ENCODE measurements at places on chromosomes 12 and 14.
A peak's percentile ranks its signal among the peaks of the same experiment; 100 is the strongest.

DNA sequence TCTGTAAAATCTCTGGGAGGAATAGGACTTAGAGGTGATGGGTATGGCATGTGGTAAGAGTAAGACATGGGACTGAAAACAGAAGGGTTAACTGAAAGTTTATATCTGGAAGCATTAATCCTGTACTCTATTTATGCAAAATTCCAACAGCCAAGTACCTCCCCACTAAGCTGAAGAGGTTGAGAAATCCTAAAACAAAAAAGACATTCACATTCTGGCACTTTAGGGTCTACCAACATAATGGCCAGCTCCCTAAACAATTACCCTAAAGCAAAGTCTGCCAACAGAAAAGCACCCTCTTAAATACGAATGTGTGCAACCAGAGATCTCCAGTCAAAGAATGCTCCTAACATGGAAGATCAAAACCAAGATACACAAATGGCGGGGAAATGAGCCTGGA, 87.4 kb downstream of the GTF2A1 start:
- DNase-seq: no peak

- no peak for DNase-seq
These were observed 375.5 kb downstream of the ALG10 start for GRCh38 chr12:34397591-34398365.

DNA sequence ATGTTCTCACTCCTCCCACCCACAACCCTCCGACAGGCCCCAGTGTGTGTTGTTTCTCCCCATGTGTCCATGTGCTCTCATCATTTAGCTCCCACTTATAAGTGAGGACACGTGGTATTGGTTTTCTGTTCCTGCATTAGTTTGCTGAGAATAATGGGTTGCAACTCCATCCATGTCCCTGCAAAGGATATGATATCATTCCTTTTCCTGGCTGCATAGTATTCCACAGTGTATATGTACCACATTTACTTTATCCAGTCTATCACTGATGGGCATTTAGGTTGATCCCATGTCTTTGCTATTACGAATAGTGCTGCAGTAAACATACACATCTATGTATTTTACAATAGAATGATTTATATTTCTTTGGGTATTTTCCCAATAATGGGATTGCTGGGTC, 77.5 kb downstream of the SLCO1A2 start:
- DNase-seq: no peak

GRCh38 chr12:123908884-123909725, 63.5 kb downstream of the CCDC92 start:
- no peak for DNase-seq

- DNase-seq: peak; percentile 56
These were observed 1.4 kb downstream of the IFFO1 start for GRCh38 chr12:6554168-6555017.

GRCh38 chr12:43653917-43654316, 101.9 kb upstream of the ADAMTS20 start:
- DNase-seq: no peak

- DNase-seq: no peak
These were observed 106.7 kb downstream of the PPHLN1 start for GRCh38 chr12:42432517-42433140.

- DNase-seq: no peak
These were observed 28.0 kb upstream of the SLC38A1 start for GRCh38 chr12:46296822-46297221.

GRCh38 chr14:77314043-77314442, 6.6 kb downstream of the POMT2 start:
- DNase-seq: no peak

DNA sequence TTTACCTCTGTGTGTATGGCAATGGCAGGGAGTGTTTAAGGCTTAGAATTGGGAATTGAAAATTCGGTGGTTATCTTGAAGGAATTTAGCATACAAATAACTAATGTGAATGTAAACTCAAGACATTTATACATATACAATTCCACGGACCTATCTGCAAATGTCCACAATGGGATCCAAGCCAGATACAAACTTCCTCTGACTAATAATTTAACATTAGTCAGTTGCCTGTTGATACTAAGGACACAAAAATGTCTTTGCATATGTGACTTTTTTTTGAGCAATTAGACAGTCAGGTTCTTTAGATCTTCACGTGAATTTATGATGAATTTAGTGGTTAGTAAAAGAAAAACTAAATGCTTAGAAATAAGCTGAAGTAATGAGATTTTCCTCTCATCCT, 40.5 kb downstream of the ESR2 start:
- no peak for DNase-seq

DNA sequence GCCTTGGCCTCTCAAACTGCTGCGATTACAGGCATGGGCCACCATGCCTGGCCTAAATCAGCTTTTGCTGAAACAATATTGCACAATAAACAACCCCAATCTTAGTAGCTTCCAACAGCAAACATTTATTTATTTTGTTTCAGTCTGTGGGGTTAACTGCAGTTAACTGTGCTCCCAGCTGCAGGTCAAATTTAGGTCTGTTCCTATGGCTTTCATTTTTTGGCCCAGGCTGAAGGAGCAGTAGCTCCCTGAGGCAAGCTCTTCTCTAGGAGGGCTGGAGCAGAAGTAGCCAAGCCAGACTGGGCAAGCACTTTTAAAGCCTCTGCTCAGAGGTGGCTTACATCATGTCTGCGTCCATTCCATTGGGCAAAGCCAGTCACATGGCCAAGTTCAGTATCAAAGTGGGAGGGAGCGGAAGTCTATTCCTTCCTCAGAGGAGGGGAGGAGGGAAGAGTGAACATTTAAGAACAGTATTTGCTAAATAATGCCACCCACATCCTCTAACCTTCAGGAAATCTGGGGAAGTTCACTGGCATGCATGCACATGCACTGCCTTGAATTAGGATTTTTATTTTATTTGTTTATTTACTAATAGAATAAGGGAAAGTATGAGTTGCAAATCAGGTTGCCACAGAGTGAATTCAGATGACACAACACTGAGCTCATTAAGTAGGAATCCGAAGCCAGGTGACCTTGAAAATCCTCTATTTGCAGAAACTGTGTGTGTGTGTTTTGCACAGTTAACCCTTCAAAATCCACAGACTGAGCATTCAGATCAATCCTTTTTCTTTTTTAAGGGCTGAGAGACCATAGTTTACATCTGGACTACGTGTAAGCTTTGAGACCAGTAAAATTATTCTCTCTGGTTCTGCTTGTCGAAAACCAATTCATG, 122.0 kb upstream of the SEL1L start:
- DNase-seq: no peak

DNA sequence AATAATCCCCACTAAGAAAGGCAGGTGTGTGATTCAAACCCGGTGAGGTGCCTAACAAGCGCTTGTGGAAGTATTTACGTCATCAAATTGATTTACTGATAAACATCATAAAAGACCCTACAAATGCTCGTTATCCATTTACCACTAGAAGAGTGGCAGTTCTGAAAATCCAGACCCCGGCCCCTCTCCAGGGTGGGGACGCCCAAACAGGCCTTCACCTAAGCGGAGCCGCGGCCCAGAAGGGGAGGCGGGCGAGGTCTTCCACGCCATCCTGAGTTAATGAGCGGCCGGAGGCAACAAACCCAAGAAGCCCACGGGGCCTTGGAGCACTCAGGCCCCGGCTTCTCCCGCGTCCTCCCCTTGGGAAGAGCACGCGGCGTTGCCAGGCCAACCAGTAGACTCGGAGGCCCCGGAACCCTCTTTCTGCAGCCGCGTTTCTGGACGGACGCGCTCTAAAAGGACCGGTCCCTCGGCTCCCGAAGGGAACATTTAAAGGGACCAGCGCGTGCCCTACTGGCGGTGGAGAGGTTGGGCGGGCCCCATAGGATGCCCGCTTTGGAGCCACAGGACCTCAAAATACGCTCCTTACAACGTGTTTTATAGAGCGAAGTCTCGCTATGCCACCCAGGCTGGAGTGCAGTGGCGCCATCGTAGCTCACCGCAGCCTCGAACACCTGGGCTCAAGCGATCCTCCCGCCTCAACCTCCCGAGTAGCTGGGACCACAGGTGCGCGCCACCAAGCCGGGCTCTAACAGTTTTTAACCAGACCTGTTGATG, 3.5 kb downstream of the PTPN21 start:
- DNase-seq: peak; percentile 42

GRCh38 chr14:78863143-78863542, 693.0 kb downstream of the NRXN3 start:
- no peak for DNase-seq

GRCh38 chr12:64569923-64570691, 40.2 kb upstream of the RASSF3 start:
- no peak for DNase-seq

GRCh38 chr12:131599190-131600159, 111.4 kb upstream of the SFSWAP start:
- no peak for DNase-seq

- DNase-seq: no peak
These were observed 97.3 kb downstream of the DERA start for GRCh38 chr12:16008421-16008824.

DNA sequence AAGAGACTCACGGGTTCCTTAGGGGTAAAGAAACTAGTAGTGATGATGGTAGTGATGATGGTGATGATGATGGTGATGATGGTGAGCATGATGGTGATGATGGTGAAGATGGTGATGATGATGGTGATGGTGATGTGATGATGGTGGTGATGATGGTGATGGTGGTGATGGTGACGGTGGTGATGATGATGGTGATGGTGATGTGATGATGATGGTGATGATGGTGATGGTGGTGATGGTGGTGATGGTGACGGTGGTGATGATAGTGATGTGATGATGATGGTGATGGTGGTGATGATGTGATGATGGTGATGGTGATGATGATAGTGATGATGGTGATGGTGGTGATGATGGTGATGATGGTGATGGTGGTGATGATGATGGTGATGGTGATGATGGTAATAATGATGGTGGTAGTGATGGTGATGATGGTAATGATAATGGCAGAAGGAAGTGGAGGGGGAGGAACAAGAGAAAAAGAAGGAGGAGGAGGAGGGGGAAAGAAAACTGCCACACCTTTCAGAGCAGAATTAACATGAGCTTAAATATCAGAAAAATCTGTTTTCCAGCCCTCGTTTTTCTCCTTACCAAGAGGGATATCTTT, 85.5 kb downstream of the FZD10 start:
- DNase-seq: no peak

- no peak for DNase-seq
These were observed 3.6 kb downstream of the GALC start for GRCh38 chr14:87989221-87989955.

DNA sequence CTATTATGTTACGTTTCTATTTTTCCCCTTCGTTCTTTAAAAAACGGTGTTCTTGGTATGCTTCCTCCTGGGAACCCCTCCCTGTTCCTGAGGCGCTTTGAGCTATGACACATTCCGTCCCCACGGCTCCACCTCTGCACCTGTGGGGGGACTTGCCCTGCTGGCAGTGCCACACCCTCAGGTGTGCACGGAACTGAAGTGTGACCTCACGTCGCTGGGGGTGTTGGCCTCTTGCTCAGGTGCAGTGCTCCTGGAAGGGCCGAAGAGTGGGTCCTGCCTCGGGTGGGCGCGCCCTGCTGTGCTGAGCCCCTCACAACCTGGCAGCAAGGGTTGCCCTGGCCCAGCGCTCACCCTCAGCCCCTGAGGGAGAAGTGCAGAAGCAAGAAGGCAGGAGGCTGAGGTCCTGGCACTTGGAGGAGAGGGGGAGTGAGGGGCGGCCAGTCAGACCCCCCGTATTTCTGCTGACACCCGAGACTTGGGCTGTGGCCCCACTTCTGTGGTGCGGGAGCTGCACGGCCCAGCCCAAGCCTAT, 4.9 kb downstream of the AMN start:
- no peak for DNase-seq

DNA sequence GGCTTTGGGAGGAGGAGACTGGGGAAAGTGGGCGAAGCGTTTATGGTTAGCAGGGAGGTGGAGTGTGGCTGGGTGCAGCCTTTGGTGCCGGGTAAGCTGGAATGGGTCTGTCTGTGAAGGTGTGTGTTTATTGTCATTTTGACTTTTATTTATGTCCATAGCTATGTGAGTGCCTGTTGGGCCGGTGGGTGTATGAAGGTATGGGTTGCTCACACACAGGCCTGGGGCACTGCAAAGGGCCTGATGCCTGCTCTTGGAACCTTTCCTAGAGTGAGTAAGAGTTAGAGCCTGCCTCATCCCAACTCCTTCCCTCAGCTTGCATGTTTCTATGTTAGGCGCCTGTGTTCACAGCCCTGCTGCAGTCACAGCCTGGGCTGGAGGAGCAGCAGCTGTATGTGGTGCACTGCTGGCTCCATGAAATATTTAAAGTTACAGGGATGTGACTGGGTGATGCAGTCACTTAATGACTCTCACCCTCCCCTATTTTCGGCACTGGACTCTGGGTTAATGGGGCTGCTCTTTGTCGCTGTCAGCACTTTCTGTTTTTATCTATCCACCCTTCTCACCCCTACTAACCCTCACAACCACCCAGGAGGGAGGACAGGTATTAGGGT, 2.6 kb upstream of the PPP1R1A start:
- DNase-seq: no peak

DNA sequence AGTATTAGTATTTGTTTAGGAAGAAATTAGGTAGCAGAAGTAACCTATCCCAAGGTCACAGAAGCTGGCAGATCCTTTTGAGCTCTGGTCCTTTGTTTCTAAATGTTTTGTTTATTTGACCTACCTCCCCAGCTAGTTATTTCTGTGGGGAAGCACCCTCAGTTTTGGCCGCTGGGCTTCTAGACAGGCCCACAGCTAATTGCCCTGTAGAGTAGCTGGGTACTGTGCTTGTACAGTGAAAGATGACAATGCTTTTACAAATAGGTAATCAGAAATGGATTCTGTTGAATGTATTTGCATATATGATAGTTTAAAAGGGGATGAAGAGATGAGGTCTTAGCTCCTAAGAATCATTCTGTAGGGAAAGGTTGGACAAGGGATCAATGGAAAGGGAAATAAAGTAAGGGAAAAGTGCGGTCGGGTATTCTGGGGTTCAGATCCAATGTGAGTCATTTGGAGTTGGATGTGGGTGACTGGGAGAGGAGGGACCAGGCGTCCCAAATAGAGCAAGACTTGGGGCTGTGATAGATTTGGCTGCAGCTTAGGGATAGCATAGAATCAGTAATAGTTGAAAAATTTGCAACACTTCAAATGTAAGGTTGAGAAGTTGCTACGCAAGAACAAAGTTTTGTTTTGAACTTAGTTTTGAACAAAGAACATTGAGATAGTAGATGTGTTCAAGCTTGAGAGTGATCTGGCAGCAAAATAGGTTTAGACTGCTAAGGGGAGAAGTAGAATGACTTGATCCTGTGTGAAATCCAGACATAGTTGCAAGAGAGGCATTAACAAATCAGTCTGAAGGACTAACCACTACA, 3.6 kb downstream of the NUDT4 start:
- no peak for DNase-seq

DNA sequence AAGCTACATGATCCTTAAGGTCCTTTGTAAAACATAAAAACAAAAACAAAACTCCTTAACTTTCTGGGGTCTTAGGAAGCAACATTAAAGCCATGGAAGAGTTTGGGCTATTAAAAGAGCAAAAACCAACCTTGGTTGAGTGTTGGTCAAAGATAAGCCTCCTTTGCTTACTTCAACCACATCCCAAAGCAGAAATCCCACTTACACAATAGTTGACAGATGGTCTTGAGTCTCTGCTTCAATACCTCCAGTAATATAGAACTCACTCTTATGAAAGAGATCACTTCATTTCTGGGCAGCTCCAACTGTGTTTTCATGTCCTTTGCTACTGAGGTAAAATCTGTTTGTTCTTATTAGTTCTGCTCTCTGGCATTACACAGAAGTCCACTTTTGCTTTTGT, 125.8 kb downstream of the SLC38A4 start:
- no peak for DNase-seq

Measured in T-helper 2 cell treated with Interferon-gamma antibody and Interleukin-4, amounts not matched to agents 5 μg/mL and 100 μg/mL, for 36 hours (primary cell).